ENCODE measurements at places on chromosomes 3 and 15.

DNA sequence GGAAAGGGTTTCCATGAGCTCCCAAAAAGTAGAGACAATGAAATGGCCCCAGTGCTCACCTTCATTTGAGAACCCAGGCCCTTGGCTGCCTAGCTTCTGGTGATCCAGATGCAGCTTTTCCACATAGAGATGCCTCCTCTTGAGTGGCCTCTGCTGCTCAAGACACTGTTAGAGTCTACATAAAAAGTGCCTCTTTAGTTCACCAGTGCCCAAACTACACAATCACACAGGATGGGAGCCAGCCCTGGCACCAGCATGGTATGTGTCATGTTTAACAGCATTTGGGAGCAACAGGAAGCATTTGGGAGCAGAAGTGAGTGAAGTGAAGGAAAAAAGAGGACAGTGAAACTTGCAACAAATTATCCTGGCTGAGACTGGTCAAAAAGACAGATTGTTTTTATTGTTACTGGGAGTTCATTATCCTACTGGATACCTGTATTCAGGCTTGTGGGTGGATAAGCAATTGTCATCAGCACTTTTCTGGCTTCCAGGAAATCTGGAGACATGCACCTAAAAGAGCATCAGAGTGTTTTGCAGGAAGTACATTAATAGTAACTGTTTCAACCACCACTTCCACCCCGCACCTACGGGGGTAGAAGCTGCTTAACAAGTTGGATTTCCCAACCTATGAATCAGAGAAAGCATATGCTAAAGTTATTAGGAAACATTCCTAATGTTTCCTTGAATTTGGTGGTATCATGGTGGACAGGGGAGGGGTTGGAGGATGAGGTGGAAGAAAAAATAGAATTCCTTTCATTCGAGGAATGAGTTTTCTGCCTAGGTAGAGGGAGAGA, 416.2 kb downstream of the IGSF11 start:
- no peak for DNase-seq

- DNase-seq = no peak
Observed at GRCh38 chr3:196150481-196150880, 60.7 kb downstream of the ZDHHC19 start.

DNA sequence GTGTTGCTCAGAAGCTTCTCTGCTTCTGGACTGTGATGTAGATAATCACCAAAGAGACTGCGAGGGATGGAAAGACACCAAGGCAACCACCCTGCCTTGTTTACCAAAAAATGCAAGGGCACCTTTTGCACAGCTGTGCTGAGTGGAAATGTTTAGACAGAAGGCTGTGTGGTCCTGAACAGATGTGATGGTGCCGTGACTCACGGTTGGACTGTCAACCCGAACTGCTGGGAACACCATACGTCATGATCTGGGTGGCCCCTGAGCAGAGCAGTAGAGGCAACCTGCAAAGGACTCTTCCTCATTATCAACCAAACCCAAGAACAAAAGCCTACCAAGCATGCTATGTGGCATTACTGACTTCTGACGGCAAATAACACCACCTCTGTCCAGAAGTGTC, 61.3 kb upstream of the LPP start:
- DNase-seq = no peak

DNA sequence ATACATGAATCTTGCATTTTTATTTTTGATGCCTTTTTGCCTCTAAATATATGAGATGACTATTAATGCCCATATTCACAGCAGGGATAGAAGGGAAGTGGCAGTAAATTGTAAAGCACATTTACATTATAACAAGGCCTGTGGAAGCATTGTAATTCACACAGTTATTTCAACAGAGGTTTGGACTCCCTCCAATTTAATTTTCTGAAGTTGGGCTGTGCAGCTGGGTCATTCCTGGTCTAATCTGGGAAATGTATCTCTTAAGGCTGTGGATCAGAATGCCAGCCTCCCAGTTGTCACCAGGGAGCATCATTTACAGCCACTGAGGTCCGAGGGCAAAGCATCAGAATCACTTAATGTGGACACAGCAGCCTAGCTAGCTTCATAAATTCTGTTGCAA, 434.5 kb downstream of the MFSD1 start:
- DNase-seq = no peak

GRCh38 chr3:179603321-179603720, 1.1 kb downstream of the MRPL47 start:
- no peak for DNase-seq

GRCh38 chr3:129021140-129021551, 20.0 kb downstream of the EFCC1 start:
- no peak for DNase-seq

DNA sequence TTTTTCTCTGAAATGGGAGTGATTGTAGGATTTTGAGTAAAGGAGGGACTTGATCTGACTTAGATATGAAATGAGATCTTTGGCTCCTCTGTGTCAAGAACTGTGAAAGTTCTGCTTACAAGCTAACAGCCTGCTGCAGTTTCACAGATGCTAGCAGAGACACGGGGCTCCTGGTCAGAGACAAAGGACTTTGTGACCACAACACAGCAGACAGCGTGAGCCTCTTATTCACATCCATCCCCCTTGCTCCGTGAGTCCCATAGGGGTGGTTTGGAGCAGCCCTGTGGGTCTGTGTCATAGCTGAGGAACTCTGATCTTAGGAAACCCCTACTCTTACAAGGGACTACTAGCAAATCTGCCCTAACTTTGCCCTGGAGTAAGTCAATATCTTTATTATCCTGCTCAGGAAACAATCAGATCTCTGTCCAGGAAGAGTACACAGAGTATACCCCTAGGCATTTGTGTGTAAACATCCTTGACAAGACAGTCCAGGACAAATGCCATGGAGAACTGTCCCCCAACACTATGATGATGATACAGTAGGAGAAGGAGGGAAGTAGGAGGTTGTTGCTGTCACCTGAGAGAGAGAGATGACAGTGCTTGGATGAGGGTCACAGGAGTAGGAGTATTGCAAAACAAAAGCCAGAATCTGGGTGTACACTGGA, 80.0 kb downstream of the CLSTN2 start:
- no peak for DNase-seq

GRCh38 chr3:151765685-151766084, 32.0 kb downstream of the AADACL2 start:
- no peak for DNase-seq

GRCh38 chr3:14319654-14320182, 82.7 kb upstream of the SLC6A6 start:
- DNase-seq = peak; percentile 81

- no peak for DNase-seq
Observed at GRCh38 chr3:56775838-56776555, 25.8 kb downstream of the ARHGEF3 start.

DNA sequence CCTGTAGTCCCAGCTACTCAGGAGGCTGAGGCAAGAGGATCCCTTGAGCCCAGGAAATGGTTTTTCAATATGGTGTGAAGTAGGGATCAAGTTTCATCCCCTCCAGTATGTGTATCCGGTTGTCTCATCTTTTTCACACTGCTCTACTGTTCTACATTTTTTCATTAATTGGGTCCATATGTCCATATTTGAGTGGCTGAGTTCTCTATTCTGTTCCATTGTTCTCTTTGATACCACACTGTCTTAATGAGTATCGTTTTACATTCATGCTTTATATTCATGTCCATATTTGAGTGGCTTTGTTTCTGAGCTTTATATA, 81.6 kb upstream of the LRRFIP2 start:
- DNase-seq = no peak

DNA sequence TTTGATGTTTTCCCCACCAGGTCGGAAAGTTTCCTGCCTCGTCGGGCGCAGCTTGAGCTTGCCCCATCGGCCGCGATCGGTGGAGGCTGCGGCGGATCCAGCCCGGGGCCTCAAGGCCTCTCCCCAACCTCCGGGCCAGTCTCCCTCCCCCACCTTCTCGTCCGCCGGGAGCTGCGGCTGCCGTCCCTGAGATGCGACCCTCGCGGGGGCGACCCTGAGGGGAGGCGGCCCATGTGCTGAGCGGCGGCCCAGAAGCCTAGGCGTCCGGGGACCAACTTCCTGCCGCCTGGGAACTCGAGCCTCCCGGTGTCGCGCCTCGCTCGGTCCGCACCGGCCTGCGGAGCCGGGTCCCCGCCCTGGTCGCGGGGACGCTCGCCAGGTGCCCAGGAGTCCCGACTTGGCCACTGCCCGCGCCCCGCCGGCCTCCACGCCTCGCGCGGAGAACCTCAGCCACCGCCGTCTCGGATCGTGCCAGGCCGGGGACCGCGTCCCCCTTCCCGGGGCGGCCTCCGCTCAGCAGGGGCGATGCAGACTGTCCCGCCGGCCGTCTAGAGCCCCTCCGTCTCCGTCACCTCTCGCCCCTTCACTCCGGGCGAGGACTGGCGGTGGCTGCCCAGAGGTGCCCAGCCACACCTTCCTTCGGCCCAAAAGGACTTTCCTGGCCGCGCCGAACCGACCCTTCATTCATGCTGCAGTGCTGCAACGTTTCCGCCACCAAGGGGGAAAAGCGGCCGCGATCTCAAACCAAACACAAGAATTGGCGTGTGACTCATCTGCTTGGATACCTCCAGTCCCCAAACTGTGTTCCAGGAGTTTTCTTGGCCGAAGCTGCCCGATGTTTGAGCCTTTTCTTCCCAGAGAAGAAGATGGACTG, 656 bp downstream of the SLMAP start:
- DNase-seq = peak; percentile 53

DNA sequence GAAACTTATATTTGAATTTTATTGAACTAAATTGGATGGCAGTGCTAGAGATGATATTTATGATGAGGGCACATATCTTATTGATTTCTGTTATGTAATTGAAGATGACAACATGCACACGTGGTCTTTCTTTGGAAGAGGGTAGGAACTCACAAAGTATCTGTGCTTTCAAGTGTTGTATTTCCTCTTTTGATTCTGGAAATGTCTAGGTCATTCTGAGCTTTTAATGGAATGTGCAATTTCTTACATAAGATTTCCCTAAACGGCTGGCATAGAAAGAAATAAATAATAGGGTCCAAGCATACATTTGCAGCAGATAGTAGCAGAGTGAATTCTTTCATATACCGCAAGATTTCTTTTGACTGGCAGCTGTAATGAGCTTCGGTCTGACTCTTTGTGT, 10.1 kb upstream of the GPR171 start:
- no peak for DNase-seq

DNA sequence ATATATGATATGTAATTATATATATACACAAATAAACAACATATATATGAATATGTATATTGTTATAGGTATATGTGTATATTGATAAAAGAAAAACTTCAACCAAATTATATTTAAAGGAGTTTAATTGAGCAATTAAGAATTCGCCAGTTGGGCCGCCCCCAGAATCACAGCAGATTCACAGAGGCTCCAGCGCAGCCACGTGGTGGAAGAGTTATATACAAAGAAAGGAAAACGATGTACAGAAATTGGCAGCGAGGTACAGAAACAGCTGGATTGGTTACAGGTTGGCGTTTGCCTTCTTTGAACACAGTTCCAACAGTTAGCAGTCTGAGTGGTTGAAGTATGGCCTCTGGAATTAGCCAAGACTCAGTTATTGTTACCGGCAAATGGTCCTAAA, 137.3 kb upstream of the SLC24A5 start:
- no peak for DNase-seq

Measured in urothelium cell line (cell line).